ENCODE measurements at places on chromosomes 13 and 19.

- no peak for DNase-seq
These were observed 313.4 kb upstream of the DACH1 start for GRCh38 chr13:72180253-72180952.

GRCh38 chr19:4108767-4109625 is 14.9 kb downstream of the MAP2K2 start:
- peak; percentile 49 for DNase-seq

DNA sequence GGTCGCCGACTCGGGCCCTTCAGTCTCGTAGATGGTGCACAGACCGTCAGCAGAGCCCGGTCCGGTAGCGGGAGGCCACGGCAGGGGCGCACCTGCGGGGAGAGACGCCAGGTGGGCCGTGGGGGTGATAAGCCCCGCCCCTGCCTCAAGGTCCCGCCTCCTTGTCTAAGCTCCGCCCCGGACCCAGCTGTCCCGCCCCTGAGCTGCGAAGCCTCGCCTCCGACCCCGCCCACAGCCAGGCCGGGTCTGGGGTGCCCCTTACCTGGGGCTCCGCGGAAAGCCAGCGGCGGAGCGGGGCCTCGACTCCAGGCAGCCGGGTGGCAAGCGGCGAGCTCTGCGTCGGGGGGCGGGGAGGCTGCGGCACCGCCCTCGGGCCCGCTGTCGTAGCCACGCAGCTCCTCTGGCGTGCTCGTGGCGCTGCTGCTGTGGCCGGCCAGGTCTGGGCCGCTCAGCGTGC is 4.7 kb downstream of the PRR36 start:
- peak; percentile 88 for DNase-seq

DNA sequence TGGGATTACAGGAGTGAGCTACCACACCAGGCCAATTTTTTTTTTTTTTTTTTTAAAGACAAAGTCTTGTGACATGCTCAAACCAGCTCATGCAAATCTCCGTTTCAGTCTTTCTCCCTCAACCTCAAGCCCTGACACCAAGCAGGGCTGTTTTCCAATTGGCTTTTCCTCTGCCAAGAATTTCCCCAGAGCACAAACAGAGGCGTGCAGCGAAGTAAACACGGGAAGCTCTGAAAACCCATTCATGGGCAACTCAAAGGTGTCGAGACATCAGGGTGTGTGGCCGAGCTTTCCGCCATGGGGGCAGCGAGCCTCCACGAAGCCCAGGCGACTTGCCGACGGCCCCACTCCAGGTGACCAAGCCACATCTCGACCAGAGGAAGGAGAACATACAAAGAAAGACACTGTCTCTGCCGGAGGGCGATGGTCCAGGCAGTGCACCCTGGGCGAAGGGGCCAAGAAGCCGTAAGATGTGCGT is 70.0 kb downstream of the INSR start:
- no peak for DNase-seq

DNA sequence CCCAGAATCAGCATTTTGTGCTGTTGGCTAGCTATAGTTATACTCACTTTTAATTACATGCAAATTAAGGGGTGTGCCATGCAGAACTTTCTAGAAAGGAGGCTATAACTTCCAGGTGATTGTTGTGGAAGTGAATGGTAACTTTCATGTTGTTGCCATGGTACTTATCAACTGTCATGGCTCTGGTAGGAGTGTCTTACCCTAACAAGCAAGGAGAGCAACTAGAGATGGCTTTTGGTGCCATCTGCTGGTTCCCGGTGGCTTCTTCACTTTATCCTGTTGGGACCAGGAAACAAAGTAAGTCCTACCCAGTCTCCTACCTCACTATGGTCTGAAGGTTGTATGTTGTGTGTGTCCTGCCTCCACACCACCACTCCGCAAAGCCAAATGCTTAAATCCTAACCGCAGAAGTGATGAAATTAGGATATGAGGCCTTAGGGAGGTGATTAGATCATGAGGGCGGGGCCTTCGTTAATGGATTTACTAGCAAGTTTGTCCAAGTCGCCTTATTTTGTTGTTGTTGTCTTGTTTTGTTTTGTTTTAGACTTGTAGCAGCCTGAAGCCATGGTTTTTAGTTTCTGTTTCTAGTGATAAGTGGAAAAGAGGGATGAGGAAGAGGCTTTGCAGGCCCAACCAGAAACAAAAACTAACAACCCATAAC is 22.6 kb downstream of the FBXL12 start:
- peak; percentile 84 for DNase-seq

GRCh38 chr13:94270556-94270955 is 208.9 kb downstream of the DCT start:
- no peak for DNase-seq

DNA sequence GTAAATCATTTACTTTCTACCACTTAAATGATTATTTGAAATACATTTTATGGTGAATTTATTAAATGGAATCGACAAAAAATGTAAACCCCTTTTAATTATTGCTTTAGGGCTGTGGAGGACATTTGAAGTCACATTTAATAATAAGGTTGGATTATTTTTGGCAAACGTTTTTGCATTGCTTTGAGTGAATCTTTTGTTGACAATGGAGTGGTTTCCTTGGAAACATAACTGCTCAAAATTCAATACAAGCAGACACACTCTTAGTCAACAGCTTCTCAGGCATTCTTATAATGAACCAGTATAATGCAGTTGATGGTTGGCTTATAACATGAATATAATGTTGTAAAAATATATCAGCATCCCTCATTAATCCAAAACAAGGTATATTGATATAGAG is 104.7 kb downstream of the DCLK1 start:
- no peak for DNase-seq

GRCh38 chr19:56159009-56159559 is 16.7 kb upstream of the GALP start:
- DNase-seq = no peak

- no peak for DNase-seq
These were observed 415.4 kb downstream of the SLITRK5 start for GRCh38 chr13:88086577-88086976.

DNA sequence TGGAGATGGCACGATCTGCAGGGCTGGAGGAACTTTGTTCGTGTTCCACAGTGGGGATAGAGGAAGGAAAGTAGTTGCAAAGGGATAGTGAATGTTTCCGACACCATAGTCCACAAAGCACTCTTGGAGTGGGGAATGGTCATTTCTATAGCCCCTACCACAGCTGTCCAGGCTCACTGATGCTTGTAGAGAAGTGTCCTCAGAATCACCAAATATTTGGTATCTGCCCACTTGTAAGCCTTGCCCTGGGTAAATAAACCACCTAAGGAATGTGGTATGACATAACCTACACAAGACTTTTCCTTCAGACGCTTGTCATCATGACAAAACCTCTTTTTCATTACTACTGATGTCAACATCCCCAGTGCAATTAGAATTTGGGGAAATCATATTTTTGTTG is 686.5 kb upstream of the ARGLU1 start:
- DNase-seq = no peak

DNA sequence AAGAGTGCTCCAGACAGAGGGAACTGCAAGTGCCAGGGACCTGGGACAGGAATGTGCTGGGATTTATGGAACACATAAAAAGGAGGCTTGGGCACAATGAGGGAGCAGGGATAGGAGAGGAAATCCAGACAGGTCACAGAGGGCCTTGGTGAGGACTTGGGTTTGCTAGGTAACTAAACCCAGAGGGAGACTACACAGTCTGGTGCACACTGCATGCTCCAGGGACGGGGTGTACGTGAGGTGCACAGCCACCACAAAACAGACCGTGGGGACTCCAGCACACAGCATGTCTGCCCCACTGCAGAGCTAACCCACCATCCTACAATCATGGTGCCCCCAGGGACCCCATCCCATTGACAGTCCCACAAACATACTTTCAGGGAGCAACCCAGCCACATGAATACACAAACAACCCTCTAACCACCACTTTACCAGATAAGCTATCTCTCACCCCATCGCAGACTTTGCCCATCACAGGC is 5.5 kb upstream of the ZFP36 start:
- DNase-seq = no peak

GRCh38 chr19:7605490-7606222 is 10.0 kb downstream of the CAMSAP3 start:
- DNase-seq = peak; percentile 46

DNA sequence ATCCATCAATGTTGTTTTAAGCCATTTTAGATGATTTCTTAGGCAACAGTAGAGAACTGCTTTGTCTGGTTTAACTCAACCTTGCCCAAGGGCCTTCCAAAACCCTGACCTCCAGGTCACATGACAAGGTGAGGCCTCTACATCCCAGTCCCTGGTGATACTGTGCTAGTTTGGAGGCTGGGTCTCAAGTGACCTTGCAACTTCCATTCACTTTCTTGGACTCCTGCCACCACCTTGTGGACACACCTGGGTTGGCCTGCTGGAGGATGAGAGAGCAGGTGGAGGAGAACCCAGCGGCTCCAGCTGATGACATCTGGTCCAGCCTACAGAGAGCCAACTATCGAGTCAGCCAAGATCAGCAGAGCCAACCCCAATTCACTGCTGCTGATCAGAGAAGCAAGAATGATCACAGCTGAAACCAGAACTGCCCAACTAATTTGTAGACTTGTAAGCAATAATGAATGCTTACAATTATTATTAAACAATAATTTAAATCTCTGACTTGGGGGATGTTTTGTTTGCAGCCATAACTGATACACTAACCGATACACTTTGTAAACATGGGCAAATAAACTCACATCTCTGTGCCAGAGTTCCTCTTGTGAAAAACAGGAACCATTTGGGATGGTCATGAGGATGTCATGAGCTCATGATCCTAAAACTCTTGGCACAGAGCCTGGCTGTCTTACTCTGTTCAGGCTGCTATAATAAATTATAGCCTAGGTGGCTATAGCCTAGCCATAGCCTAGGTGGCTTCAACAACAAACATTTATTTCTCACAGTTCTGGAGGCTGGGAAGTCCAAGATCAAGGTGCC is 11.5 kb downstream of the FAM187B start:
- peak; percentile 55 for DNase-seq

DNA sequence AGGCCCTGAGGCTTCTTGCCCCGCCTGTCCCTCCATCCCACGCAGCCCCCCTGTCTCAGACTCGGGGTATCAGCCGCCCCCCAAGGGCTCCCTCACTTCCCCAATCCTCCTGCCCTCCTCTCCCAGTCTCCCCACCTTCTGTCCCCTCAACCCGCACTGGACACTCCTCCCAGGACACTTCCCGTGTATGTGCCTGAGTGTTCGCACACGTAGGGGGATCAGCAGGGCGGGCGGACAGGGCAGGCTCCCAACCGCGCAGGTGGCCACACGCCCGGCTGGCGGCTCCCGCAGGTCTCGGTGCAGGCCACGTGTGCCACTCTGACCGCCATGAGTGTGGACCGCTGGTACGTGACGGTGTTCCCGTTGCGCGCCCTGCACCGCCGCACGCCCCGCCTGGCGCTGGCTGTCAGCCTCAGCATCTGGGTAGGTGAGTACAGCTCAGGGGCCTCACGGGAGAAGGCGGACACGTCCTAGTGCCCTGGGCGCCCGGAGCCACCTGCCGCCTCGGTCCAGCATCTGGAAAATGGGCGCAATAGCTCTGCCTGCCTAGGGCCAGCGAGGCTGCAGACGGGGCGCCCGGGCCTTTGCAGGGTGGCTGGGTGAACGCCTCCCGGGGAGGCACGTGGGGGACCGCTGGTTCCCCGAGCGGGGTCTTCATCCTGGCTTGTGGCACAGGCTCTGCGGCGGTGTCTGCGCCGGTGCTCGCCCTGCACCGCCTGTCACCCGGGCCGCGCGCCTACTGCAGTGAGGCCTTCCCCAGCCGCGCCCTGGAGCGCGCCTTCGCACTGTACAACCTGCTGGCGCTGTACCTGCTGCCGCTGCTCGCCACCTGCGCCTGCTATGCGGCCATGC is 2.3 kb downstream of the KISS1R start:
- peak; percentile 58 for DNase-seq

GRCh38 chr13:74687442-74688182 is 553.4 kb upstream of the KLF12 start:
- no peak for DNase-seq

- no peak for DNase-seq
These were observed 74.9 kb upstream of the KL start for GRCh38 chr13:32941368-32941767.

DNA sequence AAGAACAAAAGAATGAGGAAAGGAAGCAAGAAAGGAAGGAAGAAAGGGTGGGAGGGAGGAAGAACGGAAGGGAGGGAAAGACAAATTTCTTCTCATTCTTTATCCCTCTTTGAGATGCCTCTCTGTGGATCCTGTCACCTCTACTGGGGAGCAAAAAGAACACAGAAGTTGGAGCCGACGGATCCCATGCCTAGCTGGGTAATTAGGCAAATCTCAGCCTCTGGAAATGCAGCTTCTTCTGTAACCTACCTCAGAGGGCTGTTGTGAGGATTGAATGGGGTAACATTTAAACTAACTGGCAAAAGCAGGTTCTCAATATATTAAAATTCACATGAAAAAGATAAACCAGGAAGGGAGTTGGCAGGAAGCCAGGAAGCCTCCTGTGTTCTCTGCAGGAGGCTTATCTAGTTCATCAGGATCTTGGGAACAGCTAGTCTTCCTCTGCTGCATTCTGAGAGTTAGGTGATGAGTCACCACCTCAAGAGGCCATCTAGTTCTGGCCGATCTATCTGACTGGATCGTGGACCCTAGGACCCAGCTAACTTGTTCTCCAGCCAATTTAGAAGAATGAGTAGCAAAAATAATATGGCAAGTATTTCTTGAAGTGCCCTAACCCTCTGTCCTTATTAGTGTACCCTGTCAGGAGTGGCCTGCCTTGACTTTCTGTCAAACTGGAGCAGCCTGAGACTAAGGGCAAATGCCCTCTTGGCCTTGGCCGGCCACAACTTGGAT is 15.2 kb upstream of the CPB2 start:
- DNase-seq = no peak

GRCh38 chr19:4350726-4351125 is 7.4 kb downstream of the MPND start:
- DNase-seq = no peak

DNA sequence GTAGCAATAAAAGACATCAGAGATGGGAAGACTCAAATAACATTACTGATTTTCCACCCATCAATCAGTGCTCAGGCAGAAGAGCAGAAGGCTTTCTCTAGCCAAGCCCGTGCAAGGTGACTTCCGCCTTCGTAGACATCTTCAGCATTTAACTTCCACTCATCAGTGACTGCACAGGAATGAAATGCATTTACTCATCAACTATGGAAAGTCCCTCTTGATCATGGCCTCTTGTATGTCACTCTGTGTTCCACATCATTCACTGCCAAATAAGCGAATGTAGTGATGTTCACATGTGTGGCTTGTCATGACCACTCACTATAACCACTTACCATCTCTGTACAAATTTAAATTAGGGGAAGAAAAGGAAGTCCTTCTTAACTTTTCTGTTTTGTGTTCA is 49.4 kb downstream of the SACS start:
- peak; percentile 37 for DNase-seq

GRCh38 chr19:36987091-36987490 is 71.0 kb downstream of the ZNF568 start:
- DNase-seq = no peak

- no peak for DNase-seq
These were observed 316.0 kb upstream of the MIR17HG start for GRCh38 chr13:91031508-91031907.

- peak; percentile 23 for DNase-seq
These were observed 2.5 kb downstream of the KDM4B start for GRCh38 chr19:4971424-4971793.

GRCh38 chr13:49421391-49421790 is 22.5 kb downstream of the CAB39L start:
- peak; percentile 24 for DNase-seq

GRCh38 chr19:55504252-55504603 is 16.0 kb downstream of the SSC5D start:
- DNase-seq = no peak

Measured in activated T-cell treated with anti-CD3 and anti-CD28 coated beads, Interleukin-2, amount 50 U/mL, for 72 hours (primary cell).